Cortex of kidney (tissue), 1 donor: ENCODE measurements at places on chromosomes 16 and 17.

DNA sequence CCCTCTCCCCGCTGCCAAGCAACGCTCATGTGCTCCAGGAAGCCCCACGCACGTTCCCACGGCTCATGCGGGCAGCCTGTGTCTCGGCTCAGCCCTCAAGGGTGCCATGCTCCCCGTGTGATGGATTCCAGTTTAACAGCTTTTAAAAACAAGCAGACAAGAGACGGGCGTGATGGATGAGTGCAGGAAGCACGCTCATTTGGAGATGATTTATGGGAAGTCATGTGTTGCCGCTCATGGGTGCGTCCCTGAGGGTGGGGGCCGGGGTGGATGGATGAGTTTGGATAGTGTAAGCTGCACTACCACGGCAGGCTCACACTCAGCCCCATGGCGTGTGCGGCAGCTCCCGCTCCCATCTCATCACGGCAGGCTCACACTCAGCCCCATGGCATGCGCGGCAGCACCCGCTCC is 132.8 kb downstream of the RBFOX3 start:
- DNase-seq: no peak

GRCh38 chr17:2982854-2983253 is 80.6 kb downstream of the OR1D5 start:
- DNase-seq: no peak

GRCh38 chr17:69335058-69335457 is 8.1 kb upstream of the ABCA5 start:
- DNase-seq: no peak

GRCh38 chr16:49473131-49473530 is 99.5 kb downstream of the C16orf78 start:
- no peak for DNase-seq

DNA sequence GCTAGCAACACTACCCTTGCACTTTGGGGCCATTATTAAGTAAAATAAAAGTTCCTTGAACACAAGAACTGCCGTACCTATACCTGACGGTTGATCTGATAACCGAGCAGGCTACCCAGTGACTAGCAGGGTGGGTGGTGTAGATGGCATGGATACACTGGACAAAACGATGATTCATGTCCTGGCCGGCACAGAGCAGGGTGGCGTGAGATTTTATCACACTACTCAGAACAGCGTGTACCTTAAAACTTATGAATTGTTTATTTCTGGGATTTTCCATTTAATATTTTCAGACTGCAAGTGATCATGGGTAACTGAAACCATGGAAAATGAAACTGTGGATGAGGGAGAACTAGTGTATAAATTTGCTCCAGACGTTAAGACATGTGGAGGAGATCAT is 41.0 kb upstream of the MSI2 start:
- no peak for DNase-seq

DNA sequence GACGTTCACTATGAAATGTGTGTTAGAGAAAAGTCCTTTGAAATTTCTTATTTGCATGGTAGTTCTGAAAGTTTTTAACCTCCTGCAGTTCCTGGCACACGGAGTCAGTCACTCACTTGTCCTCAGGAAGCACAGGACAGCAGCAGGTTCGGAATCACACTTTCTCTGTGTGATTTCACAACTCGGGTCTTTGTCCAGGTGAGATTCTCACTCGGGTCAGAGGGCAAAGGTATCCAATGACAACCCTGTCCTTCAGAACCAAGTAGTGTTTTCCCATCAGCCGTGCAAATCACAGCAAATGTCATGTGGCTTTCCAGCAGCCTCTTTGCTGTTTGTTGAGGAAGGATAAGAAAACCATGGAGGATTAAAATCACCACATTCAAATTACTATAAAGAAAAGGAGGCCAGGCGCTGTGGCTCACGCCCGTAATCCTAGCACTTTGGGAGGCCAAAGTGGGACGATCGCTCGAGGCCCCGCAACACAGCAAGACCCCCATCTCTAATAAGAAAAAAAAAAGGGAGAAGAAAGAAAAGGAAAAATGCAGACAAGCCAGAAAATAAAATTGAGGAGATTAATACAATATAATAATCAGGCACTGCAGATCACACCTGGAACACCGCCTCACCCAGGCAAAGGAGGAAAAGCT is 22.0 kb downstream of the ADCY9 start:
- no peak for DNase-seq

DNA sequence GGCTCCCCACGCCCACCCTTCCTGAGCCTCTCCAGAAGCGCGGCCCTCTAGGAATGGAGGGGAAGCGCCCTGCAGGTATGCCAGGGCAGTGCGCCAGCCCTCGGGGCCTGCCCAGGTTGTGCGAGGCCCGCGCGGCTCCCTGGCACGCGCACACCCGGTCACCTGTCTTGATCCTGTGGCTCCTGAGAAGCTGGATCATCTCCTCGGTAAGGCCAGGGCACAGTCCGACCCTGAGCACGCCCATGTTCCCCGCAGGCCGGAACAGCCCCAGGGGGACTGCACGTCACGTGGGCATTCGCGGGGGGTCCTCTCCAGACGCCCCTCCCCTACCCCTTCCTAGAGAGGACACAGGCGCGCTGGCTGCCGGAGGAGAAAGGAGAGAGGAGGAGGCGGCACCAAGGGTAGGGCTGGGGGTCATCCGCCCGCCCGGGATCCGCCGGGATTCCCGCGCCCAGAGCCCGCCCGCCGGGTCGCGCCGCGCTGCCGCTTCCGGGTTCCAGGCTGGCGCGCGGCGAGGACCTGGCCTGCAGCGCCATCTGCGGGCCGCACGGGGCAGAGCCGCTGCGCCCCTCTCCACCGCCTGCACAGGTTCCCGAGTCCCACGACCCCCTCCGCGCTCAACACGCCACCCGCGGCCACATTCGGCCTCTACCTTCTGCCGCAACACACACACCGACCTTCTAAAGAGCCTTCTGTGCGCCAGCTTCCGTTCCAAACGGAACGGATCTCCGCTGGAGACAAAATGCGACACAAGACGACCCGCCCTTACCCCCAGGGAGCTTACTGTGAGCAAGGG is at the start of gene RAD51D:
Gene RAD51D (minus strand): TSS at position 491 of the 796 bp plus-strand sequence. CDS start 247 bp downstream, at position 244.
- no peak for DNase-seq

- no peak for DNase-seq
These were observed 16.6 kb downstream of the CD7 start for GRCh38 chr17:82300707-82301270.

- DNase-seq: no peak
These were observed 8.8 kb upstream of the ZNF263 start for GRCh38 chr16:3274490-3274889.

DNA sequence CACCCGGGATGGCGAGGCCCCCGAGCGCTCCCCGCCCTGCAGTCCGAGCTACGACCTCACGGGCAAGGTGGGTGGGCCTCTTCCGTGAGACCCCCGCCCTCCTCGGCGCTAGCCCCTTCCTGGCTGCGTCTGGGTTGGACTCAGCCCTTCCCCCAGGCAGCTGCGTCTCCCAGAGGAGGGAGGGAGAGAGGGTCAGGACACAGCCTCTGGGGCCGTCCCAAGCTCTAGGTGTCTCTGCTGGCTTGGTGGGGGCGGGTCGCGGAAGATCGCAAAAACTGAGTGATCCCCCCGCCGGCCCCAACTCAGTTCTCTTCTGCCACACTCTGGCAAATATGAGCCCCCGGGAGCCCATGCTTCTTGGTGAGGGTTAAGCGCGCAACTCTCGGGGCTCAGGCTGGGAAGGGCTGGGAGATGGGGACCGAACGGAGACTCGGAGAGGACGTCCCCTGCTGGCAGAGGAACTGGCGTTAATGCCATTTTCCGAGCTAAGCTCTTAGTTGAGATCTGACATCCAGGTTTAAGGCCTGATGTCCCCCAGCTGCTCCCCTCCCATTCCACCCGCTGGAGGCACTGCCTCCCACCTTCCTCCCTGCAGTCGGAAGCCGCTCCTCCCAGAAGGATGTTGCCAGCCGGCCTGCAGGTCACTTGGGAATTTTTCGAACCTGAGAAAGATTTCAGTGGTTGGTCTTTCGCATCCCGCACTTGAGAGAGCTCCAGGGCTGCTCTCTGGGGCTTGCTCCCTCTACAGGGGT is 419 bp downstream of the RAB37 start:
- no peak for DNase-seq

GRCh38 chr17:29070308-29070707 is 27.4 kb downstream of the PIPOX start:
- DNase-seq: no peak

GRCh38 chr16:10114409-10114808 is 67.8 kb downstream of the GRIN2A start:
- DNase-seq: no peak

DNA sequence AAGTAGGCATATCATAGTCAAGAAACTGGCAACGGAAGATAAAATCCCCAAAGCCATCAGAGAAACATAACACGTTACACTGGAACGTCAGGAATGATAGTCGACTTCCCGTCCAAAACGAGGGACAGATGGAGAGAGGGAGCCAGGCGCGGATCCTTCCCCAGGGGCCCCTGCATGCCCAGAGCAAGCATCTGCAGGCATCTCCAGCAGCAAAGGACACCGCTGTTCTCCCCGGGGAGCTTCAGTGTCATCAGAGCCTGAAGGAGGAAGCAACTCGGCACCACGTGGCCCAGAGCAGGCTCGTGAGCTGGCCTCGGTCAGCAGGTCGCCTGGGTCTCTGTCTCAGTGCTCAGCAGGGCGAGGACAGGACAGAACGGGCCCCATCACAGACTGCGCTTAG is 50.1 kb downstream of the LMF1 start:
- DNase-seq: no peak

- DNase-seq: no peak
These were observed 22.5 kb downstream of the GPR139 start for GRCh38 chr16:20051147-20051546.

DNA sequence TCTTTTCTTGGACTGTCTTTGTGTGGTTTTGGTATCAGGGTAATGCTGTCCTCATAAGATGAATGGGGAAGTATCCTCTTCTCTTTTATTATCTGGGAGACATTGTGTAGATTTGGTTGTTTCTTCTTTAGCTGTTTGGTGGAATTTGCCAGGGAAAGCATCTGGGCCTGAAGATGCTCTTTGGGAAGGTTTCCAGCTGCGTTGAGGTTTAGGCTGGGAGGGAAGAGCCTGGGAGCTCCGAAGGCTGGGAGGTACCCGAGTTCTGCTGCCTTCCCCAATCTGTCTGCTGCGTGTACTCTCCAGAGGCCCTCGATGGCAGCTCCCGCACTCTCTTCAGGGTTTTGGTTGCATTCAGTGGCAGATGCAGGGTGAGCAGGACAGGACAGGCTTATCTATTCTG is 25.6 kb upstream of the CRISPLD2 start:
- DNase-seq: no peak

- no peak for DNase-seq
These were observed 112.2 kb downstream of the AATF start for GRCh38 chr17:37060928-37061327.

- DNase-seq: no peak
These were observed 77.2 kb downstream of the SNX11 start for GRCh38 chr17:48184721-48185120.

- DNase-seq: no peak
These were observed 6.1 kb upstream of the EIF4A3 start for GRCh38 chr17:80153004-80153403.

- DNase-seq: no peak
These were observed 52.2 kb upstream of the CHMP6 start for GRCh38 chr17:80939151-80940145.

DNA sequence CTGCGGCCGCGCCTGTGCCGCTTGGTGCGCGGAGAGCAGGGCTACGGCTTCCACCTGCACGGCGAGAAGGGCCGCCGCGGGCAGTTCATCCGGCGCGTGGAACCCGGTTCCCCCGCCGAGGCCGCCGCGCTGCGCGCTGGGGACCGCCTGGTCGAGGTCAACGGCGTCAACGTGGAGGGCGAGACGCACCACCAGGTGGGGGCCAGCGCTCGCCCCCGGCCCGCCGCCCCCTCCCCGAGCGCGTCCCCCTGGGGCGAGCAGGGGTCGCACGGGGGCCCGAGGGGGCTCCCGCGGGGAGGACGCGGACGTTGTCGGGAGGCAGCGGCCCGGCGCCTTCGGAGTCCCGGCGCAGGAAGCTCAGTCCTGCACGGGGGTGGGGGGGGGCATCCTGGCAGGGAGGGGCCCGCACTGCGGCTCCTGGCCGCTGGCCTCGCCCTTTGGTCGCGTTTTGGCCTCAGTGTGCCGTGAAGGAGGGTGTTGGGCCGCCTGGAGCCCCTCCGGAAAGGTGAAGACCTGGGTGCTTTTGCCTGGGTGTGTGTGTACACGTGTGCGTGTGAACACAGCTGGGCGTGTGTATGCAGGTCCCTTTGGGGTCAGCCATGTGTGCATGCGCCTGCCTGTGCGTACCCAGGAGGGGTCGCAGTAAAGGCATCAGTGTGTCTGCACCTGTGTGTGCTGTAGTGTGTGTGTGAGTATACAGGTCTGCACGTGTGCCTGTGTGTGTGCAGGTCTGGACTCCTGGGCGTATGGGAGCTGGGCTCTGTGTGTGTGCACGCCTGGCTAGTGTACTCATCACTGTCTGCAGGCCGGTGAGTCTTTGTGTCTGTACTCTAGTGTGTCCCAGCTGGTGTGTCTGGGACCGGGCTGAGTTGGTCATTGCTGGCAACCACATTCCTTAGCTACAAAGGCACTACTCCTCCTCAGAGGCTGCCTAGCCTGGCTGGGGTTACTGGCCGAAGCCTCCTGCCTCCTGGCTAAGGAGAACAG is 615 bp downstream of the NHERF2 start:
- no peak for DNase-seq

DNA sequence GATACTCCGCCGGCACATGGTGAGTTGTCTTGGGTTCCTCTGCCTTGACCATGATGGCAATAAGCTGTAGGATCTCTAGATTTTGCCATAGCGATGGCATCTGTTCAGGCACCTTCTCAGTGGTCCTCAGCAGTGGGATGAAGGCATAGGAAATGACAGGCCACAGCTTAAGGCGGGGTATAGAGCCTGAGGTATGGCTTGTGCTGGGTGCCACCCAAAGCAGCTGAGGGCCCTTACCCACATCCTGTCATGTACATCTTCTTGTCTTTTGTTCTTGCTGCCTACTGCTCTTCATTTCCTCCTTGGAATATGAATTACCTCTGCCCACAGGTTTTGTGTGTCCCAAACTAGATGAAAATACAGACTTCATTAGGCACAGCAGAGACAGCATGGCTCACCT is 29.5 kb downstream of the KAT7 start:
- no peak for DNase-seq

DNA sequence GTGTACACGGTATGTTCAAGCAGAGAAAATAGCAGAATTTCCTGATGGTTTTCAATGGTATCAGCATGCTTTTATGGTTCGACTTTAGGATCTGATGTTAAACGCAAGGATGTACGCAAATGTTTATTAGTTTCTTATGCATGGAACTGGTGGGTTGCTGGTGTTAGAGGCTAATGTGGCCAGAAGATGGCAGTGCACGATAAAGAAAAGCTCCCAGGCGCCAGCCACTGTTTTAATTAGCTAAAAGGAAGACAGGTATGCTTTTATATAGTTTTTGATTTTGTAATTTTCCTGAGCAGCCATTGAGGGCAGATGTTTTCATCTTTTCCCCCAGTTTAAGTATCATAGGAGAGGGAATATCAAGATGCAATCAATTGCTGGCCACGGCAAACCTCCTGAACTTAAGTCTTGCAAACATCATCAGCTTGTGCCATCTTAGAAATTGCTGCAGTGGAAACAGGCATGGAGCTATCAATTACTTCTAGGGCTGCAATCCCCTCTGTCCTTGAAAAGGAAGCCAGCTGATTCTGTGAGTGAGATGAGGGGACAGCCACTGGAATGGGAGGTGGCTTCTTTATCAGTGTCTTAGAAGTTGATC is 648.5 kb upstream of the RBFOX1 start:
- no peak for DNase-seq
